Fibroblast of lung (primary cell): ENCODE measurements at places on chromosomes 7 and 10.
A peak's percentile ranks its signal among the peaks of the same experiment; 100 is the strongest.

DNA sequence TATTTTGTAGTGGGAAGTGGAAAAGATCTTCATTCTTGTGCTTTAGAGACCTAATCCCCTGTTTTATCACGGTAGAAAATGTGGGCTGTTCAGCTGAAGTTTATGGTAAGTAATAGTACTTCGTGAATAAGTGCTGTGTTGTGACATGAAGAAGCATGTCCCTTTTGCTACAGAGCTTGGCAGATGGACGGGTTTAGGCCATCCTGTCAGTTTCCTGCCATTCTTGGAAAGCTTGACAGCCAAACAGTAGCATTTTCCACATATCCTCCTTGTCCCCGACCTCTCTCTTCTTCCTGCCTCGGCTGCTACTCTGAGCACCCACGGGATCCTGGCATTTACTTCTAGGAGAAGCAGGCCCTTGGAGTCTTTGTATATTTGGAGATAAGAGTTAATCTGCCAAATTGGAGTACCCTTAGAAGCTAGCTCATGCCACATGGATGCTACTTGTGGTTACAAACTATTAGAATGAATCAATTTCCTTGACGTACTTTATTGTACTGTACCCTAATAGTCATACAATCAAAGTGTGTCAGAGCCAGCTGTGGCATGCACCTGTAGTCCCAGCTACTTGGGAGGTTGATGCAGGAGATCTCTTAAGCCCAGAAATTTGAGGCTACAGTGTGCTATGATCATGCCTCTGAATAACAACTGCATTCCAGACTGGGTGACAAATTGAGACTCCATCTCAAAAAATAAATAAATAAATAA, 39.2 kb downstream of the PNLIPRP3 start:
- H3K27ac ChIP-seq, result no peak overlapping the region
- DNase-seq, result no peak
- H3K4me1 ChIP-seq, result no peaks in the 10 kb centered on the region
- no peak overlapping the region for H3K4me3 ChIP-seq
- no peaks in the 10 kb centered on the region for H3K36me3 ChIP-seq
- no peaks in the 10 kb centered on the region for H3K27me3 ChIP-seq

DNA sequence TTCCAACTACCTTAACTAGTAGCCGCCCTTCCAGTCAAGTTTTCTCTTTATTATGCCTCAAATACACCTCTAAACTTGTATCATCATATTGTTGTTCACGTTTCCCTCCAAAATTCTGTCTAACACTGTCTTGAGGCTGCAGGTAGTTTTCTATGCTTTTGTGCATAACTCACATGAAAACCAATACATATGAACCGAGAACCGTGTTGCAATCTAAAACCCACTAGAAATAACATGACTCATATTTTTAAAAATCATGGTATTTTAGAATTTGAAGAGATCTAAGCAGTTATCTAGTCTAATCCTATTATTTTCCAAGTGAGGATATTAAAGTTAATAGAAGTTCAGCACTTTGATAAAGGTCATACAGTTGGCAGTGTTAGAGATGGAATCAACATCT, 18.2 kb downstream of the LIPF start:
- no peaks in the 10 kb centered on the region for H3K27me3 ChIP-seq
- no peaks in the 10 kb centered on the region for H3K4me1 ChIP-seq
- H3K27ac ChIP-seq, result no peak overlapping the region
- no peak for DNase-seq
- no peaks in the 10 kb centered on the region for H3K36me3 ChIP-seq
- no peak overlapping the region for H3K4me3 ChIP-seq

DNA sequence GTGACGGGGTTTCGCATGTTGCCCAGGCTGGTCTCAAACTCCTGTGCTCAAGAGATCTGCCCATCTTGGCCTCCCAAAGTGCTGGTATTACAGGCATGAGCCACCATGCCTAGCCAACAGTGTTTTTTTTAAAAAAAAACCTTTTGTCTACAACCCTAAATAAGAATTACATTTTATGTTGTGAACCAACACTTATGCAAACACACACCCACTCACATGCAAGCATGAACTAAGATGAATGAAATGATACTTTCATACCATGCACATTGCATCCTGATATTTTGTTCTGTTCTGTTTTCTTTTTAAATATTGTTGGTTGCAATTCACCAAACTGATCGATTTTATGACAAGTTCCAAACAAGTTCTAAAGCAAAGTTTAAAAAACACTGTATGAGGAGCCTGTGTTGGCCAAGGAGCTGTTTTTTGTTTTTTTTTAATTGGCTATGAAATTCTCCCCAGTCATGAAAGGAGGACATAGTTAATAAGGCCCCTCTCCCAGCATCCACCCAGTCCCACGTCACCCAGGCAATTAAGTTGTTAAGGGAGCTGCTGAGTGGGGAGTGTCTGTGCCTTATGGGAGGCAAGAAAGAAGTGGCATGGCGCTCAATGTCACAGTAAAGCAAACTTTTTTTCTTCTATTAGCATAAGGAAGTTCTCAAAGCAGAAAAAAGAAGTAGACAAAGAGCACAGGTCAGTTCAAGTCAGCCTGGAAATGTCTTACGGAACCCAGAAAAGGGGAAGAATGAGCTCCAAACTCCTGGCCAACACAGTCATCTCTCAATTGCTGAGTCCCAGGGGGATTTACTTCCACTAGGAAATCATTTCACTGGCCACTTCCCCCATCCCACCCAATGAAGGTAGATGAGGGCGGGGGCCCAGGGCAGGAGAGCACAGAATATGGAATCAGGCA, 50.1 kb downstream of the NOD1 start:
- H3K4me3 ChIP-seq, result no peak overlapping the region
- H3K27ac ChIP-seq, result no peak overlapping the region
- peaks cover 2% of the 10 kb centered on the region for H3K4me1 ChIP-seq
- H3K36me3 ChIP-seq, result peaks cover 2% of the 10 kb centered on the region

DNA sequence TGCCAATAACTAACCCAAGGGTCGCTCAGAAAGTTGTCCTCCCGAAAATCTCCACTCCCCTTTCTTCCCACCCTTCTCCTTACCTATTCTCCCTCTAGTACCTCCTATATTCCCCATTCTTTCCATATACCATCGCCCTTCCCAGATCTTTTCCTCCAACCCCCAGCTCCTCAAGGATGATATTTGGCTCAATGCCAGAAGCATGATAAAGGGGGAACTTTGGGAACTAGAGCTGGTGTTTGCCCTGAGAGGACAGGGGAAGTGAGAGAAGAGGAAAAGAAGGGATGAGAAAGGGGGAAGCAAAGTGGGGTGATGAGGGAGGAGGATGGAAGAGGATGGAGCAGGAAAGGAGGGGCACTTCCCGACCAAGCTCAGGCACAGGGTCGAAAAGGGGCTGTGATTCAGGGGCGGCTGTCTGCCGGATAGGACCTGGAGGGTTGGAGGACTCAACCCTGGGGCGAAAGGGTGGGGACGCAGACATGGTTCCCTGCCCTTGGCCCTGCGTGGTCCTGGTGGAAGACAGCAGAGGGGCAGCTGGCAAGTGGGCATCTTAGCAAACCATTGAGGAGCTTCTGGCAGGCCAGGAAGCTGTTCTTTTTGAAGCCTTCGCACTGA, 1.8 kb downstream of the OIT3 start:
- H3K4me1 ChIP-seq, result no peaks in the 10 kb centered on the region
- H3K27ac ChIP-seq, result no peak overlapping the region
- no peak overlapping the region for H3K4me3 ChIP-seq
- H3K36me3 ChIP-seq, result no peaks in the 10 kb centered on the region
- no peak for DNase-seq

DNA sequence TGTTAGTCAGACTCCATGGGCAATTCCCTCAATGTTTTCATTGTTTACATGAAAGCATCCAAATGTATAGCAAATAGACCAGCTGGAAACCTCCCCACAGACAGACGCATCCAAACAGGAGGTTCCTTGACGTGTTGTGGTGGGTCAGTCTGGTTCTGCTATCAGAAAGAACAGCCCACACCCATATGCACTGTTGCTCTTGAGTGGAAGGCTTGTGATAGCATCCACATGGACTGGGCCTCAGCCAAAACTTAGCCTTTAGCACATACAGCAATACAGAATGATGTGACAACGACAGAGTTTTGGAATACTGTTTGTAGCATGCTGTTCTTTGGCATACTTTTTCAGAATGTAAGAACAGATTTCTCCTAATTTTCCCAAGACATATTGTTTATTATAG, 299.2 kb upstream of the ETV1 start:
- H3K27ac ChIP-seq, result no peak overlapping the region
- H3K27me3 ChIP-seq, result no peaks in the 10 kb centered on the region
- peak; percentile 54 for DNase-seq
- no peaks in the 10 kb centered on the region for H3K4me1 ChIP-seq
- no peak overlapping the region for H3K4me3 ChIP-seq

- peak; percentile 19 for DNase-seq
- peaks cover 5% of the 10 kb centered on the region for H3K27me3 ChIP-seq
- H3K4me1 ChIP-seq, result no peaks in the 10 kb centered on the region
Observed at GRCh38 chr10:66927971-66928770, 2.3 kb downstream of the LRRTM3 start.

- DNase-seq, result no peak
- H3K4me1 ChIP-seq, result no peaks in the 10 kb centered on the region
- H3K27me3 ChIP-seq, result no peaks in the 10 kb centered on the region
- no peak overlapping the region for H3K4me3 ChIP-seq
Observed at GRCh38 chr7:44995555-44996493, 4.2 kb upstream of the CCM2 start.

- H3K4me1 ChIP-seq, result no peaks in the 10 kb centered on the region
- no peak for DNase-seq
- no peak overlapping the region for H3K27ac ChIP-seq
- no peak overlapping the region for H3K4me3 ChIP-seq
- H3K36me3 ChIP-seq, result peaks cover 1% of the 10 kb centered on the region
Observed at GRCh38 chr10:11272915-11273389, 255.3 kb downstream of the CELF2 start.

DNA sequence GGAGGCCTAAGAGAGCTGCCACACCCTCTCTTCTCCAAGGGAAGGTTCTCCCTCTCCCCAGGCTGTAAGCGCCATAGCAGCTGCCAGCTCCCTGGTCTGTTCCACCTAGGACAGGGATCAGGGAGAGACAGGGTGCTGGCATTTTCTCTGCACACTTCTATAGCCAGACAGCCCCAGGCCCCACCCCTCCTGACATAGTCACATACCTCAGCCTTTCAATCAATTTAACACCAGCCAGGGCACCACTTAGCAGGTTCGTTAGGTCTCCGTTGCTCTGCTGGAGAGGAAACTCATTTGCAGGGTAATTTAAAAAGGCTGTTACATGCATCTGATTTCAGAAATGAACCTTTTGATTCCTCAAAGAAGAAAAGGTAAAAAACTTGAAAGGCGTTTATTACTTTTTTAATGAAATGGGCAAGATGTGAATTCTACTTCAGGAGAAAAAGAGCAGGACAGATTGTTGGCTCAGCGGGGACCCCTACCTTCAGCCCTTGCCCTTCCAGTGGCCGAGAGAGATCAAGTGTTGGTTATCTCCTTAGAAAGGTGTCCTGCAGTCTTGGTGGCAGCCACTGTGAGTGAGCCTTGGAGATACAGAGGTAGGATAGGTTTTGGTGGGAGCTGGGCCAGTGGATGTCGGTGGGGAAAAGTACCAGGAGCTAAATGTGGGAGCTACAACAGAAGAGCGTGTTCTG, 180.5 kb upstream of the GALNT17 start:
- H3K27ac ChIP-seq, result no peak overlapping the region
- no peak overlapping the region for H3K4me3 ChIP-seq
- H3K36me3 ChIP-seq, result no peaks in the 10 kb centered on the region
- no peaks in the 10 kb centered on the region for H3K27me3 ChIP-seq
- DNase-seq, result no peak

GRCh38 chr10:4678023-4678950, 147.7 kb upstream of the AKR1E2 start:
- no peaks in the 10 kb centered on the region for H3K27me3 ChIP-seq
- no peak overlapping the region for H3K27ac ChIP-seq
- H3K4me3 ChIP-seq, result no peak overlapping the region
- no peaks in the 10 kb centered on the region for H3K36me3 ChIP-seq
- DNase-seq, result peak; percentile 94
- no peaks in the 10 kb centered on the region for H3K4me1 ChIP-seq

GRCh38 chr7:102455596-102455995, 9.1 kb downstream of the ALKBH4 start:
- DNase-seq, result no peak
- no peaks in the 10 kb centered on the region for H3K27me3 ChIP-seq
- peaks cover 6% of the 10 kb centered on the region for H3K36me3 ChIP-seq
- no peak overlapping the region for H3K27ac ChIP-seq
- H3K4me3 ChIP-seq, result no peak overlapping the region

DNA sequence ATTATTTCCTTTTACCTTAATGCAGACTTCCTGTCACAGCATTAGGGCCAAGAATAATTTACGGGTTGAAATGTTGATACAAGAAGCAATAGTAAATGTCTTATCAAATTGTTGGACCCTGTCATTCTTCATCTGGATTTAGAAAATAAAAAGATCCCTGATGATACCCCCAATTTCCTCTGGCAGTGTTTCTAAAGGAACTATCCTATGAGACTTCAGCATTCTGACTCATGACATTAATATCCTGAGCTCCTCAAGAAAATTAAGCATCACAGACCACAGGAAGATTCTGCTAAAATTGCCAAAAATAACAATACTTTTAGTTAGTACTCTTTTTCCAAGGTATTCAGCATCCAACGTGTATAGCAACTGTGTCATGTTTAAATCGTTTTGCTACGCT, 490.5 kb upstream of the ANKRD30A start:
- no peaks in the 10 kb centered on the region for H3K4me1 ChIP-seq
- peak; percentile 4 for DNase-seq
- no peaks in the 10 kb centered on the region for H3K27me3 ChIP-seq
- H3K36me3 ChIP-seq, result no peaks in the 10 kb centered on the region

- H3K4me3 ChIP-seq, result no peak overlapping the region
- H3K27me3 ChIP-seq, result peaks cover 5% of the 10 kb centered on the region
- H3K4me1 ChIP-seq, result peaks cover 7% of the 10 kb centered on the region
- no peak overlapping the region for H3K27ac ChIP-seq
- H3K36me3 ChIP-seq, result no peaks in the 10 kb centered on the region
- DNase-seq, result no peak
Observed at GRCh38 chr10:71729161-71729636, 9.6 kb upstream of the C10orf105 start.

DNA sequence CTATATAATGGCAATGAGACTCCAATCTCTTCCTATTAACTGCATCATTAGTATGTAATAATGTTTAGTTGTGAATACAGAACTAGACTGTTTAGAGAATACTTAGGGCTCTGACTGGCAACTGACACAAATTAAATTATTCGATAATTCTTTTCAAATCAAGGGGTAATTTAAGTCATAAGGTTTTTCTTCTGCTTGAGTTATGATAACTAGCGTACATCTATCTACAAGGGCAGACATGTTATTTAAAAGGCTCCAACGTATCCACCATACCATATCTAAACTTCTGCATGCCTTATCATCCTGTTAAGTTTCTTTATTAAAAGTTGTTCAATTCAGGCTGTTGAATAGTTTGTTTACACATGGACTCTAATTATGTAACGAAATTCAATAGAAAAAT, 11.2 kb downstream of the SEMA3C start:
- H3K36me3 ChIP-seq, result peaks cover 6% of the 10 kb centered on the region
- H3K27me3 ChIP-seq, result no peaks in the 10 kb centered on the region
- no peak overlapping the region for H3K4me3 ChIP-seq
- DNase-seq, result no peak
